ENCODE measurements at places on chromosomes 1 and 21.

- DNase-seq = no peak
These were observed 72.9 kb downstream of the ITPKB start for GRCh38 chr1:226666164-226666506.

DNA sequence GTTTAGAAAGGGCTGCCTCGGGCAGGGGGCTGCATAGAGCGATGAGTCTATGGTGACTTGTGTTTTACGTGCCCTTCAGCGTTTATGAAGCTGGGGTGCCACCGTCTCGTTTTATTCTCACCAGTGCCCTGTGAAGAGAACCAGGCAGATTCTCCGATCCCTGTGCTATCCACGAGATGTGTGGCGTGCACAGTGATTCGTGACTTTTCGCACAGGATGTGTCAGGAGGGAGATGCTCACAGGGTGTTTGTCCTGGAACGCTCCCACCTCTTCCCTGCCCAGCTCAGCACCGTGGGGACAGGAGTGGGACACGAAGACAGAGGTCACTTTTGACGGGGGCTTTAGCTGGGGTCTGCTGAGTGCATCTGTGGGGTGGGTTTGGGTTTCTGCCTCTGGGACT, 54.9 kb upstream of the AJAP1 start:
- DNase-seq = no peak

DNA sequence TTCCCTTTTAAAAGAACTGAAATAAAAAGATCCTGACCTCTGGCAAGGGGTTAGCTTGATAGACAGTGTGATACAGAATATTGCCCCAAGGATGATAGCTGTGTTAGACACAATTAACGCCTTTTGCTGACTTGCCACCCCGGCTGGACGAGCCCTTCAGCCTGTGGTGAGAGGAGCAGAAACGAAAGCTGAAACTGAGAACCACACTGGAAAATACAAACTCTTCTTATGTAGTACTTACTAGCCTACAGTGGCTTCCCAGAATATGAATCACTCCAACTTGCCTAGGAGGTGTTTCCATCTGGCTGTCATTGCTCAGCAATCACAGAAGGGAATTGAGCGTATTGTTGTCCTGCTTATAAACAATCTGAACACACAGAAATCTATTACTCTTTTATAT, 22.9 kb downstream of the SAMSN1 start:
- no peak for DNase-seq

GRCh38 chr1:200992382-200993048, 31.0 kb downstream of the KIF21B start:
- no peak for DNase-seq

GRCh38 chr1:235106457-235106856, 22.2 kb downstream of the TOMM20 start:
- no peak for DNase-seq

- DNase-seq = peak; percentile 42
These were observed 10.2 kb upstream of the CAMK2N1 start for GRCh38 chr1:20496241-20496661.

DNA sequence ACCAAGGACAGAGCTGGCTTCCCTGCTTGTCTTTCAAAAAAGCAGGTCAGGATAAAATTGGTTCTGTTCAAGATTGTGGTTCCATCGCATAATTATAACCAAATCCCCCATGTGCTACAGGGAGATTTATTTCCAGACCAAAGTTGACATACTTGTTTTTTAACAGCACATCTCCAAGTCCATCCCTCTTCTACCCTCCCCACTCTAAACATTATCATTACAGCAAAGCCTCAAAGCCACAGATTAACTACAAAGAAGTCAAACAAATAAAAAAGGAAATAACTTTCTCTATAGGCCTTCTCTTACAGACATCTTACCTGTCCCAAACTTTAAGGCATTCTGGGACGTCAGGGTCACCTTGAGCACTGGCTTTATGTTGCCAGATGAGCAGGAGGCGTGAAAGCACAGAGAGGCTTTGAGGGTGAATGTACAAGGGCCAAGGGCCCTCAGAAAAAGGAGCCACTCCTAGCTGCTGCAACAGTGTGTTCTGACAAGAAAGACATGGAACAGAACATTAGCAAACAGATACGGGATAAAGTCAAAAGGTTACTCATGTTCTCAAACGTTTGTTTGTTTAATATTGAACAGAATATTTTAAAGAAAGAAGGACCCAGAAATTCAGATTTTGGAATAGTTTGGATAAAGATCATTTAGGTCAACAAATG, 31.2 kb downstream of the UBR4 start:
- DNase-seq = no peak

Measured in AG10803 (cell line).